ENCODE measurements at places on chromosomes 5 and 9.

- no peak for DNase-seq
These were observed 876.4 kb downstream of the NR2F1-AS1 start for GRCh38 chr5:92704590-92704989.

DNA sequence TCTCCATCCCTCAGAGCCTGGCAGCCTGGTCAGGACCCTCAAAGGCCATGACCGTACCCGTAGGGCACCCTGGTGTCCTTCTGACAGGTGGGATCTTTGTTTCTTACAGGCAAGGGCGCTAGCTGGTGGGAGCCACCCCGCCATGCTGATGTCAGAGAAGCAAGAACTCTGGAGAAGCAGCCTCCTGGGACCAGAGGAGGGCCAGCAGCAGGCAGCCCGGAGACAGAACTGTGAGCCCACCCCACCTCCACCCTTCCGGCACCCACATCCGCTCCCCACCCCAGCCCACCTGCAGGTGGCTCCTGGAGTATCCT is 42.2 kb upstream of the IL17B start:
- no peak for DNase-seq

DNA sequence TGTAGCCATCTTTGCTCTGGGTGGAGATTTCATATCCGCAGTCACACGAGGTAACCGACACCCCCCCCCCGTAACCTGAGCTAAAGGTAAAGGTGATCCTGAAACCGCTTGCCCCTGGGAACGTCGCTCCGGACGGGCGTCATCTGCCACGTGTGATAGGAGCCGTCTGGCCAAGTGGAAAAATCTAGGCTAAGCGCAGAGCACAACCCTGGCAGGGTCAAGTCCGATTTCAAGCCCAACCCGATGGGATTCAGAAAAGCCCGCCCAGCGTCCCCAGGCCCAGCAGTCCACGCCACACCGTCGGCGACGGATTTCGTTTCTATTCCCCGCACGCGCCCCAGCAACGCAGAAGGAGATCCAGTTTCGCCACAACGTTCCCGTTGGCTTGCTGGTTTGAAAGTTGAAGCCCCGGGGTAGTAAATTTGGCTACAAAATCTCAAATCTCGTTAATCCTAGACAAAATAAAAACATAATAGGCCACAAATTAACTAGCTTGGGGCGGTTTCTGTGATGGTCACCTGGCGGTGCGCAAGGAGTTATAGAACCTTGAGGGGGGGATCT is 32.4 kb upstream of the NFIB start:
- no peak for DNase-seq

- DNase-seq = no peak
These were observed 30.9 kb downstream of the TNFSF8 start for GRCh38 chr9:114899461-114899860.

DNA sequence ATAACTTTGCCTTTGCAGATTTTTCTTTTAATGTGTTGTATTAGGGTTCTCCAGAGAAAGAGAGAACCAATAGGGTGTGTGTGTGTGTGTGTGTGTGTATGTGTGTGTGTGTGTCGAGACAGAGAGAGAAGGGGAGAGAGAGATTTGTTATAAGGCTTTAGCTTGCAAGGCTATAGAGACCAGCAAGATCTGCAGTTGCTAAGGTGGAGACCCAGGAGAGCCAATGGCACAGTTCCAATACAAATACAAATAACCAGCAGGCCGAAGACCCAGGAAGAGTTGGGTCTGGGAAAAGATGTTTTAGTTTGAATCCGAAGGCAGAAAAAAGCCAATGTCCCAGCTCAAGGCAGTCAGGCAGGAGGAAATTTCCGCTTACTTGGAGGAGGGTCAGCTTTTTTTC is 23.0 kb downstream of the TMOD1 start:
- no peak for DNase-seq

DNA sequence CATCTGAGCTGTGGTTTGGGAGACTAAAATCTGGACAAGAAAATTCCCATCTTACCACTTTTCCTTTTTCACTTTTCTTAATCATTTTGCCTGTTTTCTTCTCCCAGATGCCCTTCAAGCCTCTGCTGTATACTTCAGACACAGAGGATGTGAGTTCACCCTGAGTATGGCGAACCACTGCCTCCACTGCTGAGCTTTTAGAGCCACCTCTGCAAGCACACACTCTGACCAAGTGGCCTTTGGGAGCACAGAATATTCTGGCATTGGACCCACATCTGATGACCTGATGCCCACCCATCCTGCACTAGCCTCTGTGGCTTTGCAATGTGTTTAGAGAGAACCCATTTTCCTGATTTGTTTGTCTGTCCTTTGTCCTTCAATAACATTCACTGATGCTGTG is 32.5 kb downstream of the TERT start:
- no peak for DNase-seq

GRCh38 chr5:56507351-56507930 is 274.3 kb upstream of the ANKRD55 start:
- DNase-seq = no peak

DNA sequence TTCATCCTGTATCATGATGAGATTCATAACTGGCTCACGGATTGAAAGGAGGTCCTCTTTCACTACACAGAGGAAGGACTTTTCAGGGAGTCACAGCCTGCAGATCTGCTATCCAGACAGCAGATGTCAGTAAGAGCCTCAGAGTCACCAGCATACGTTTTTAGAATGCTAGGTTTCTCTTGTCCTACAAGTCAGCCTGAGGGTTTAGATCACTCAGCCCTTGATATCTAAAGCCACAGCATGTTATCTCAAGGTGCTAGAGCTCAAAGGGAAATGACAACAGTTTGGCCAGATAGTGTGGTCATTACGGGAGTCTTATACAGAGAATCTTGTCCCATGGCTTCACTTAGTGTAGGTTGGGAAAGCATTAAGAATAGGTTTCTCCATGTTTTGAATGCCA is 30.9 kb upstream of the SLC46A2 start:
- no peak for DNase-seq

GRCh38 chr5:95857185-95857945 is 34.8 kb upstream of the GLRX start:
- DNase-seq = no peak

DNA sequence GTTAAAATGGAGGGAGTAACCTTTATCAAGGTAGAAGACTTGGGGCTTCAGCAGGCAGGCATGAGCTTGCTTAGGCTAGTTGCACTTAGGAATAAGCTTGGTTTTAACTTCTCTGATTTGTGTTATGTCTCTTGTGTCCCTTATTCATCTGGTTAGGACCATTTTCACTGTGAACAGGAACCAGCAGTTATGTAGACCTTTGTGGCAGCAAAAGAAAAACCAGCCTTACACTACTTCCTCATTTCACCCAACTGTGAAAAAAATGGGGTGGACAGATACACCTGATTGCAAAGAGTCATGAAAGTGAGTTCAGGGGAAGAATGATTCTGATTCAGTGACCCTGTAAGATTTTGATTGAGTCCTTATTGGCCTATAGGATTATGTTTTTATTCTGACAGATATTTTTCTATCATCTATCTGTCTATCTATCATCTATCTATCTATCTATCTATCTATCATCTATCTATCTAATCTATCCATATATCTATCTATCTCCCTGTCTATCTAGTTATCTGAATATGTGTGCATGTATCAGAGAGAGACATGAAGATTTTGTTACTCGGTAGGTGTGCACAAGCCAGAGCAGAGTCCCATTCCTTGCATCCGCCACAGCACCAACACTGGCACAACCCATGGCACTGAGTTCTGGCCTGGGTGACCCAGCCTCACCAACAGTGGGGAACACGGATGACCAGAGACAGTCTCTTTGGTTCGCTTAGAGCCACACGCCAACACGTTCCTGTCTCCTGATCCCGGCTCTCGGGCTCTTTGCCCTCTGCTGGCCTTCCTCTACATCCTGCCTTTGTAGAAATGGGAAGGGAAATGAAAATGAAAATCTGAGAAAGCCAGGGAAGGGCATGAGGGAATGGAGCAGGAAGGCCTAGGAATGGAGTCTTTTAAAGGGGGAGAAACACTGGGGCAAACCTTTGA is 1.3 kb upstream of the ZNF366 start:
- no peak for DNase-seq

GRCh38 chr5:175895686-175896102 is 24.3 kb downstream of the CPLX2 start:
- DNase-seq = peak; percentile 77

DNA sequence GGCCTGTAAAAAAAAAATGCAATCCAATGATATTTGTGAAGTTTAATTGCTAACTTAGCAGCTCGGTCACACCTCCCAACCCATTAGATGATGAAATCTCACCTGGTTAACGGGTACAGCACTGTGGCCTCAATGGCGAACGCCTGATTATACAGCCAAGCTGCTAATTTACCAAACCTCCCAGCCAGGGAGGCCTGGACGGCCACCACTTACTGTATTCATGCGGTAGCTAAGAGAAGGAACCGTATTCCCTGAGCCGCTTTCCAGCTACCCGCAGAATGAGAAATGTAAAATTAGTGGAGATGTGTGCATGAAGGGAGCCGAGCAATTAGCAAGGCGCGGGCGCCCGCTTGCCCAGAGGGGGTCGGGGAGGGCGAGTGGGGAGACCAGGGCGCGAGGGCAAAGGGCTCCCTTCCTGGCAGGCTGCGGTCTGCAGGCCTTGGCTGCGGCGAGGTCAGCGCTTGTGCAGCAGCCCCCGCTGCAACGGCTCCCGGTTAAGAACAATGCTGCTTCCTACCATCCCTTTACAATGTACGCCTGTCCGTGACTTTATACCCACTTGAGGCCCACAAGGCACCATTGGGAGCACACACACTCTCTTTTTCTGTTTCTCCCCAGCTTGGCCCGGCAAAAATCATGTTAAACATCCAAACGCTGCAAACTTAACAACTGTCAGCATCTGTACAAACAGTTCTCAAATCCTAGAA is 70.4 kb upstream of the TBCA start:
- DNase-seq = no peak

- DNase-seq = no peak
These were observed 13.3 kb upstream of the PSMD5 start for GRCh38 chr9:120855827-120856670.

- no peak for DNase-seq
These were observed 91.2 kb downstream of the ARRDC3 start for GRCh38 chr5:91291628-91292569.

GRCh38 chr5:1053391-1054017 is 44.9 kb downstream of the NKD2 start:
- no peak for DNase-seq

GRCh38 chr5:125232779-125233230 is 486.4 kb upstream of the ZNF608 start:
- DNase-seq = no peak

GRCh38 chr9:105269593-105269992 is 25.1 kb downstream of the SLC44A1 start:
- DNase-seq = no peak

- no peak for DNase-seq
These were observed 250.5 kb downstream of the KIAA0825 start for GRCh38 chr5:94367900-94368299.

DNA sequence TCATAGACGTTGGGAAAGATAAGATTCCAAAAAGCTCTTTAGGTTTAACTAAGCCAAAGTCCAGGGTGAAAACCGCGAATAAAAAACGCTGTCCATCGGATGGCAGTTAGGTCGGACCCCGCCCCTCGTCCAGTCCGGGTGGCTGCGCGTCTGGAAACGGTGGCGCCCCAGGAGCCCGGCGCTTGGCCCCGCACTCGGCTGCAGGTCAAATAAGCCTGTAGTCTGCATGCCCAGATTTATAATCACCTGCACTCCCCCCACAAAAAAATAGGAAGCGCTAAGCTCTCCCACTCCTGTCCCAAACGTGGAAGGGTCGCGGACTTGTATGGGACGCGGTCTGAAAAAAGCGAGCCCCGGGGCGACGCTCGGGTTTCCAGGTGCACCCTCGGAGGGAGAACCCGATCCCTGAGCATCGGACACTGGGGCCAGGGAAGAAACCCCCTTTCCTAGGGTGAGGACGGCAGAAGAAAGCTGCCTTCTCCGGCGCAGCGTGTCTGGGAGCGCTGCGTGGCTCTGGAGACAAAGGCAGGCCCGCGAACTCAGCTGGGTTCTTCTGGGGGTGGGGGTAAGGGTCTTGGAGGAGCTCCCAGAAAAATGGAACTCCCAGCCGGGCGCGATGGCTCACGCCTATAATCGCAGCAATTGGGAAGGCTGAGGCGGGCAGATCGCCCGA is 923 bp upstream of the ZBTB5 start:
- peak; percentile 20 for DNase-seq

Data from activated CD4-positive, alpha-beta T cell treated with anti-CD3 and anti-CD28 coated beads, Interleukin-2, amount 10 ng/mL, durations not matched to agents 7 days and 5 days (primary cell).